Esophagus muscularis mucosa (tissue), 4 donors: ENCODE measurements at places on chromosomes 12 and 14. TPM values are rescaled to one million over a fixed set of nuclear protein-coding genes. Genes with fewer than 3 reads are reported as not detected.

The ENDOU gene
- not detected for total RNA-seq

The ERP29 gene
- 33.5 TPM for total RNA-seq

The ZDHHC22 gene
- total RNA-seq, result not detected

The NANOG gene
- total RNA-seq, result not detected

- no peaks in the 10 kb centered on the region for H3K36me3 ChIP-seq
- DNase-seq, result no peak
- no peaks in the 10 kb centered on the region for H3K4me1 ChIP-seq
- H3K27me3 ChIP-seq, result no peaks in the 10 kb centered on the region
Measured at GRCh38 chr12:92601176-92601575, 101.6 kb upstream of the PLEKHG7 start.

GRCh38 chr12:55666508-55666907 lies 29.8 kb downstream of the OR10P1 start:
- H3K36me3 ChIP-seq, result no peaks in the 10 kb centered on the region
- no peak overlapping the region for H3K27ac ChIP-seq
- no peak overlapping the region for H3K4me3 ChIP-seq
- no peaks in the 10 kb centered on the region for H3K4me1 ChIP-seq

- no peaks in the 10 kb centered on the region for H3K27me3 ChIP-seq
- no peak for DNase-seq
- H3K27ac ChIP-seq, result peak overlapping the region; percentile 75
- no peak overlapping the region for H3K4me3 ChIP-seq
- peaks cover 83% of the 10 kb centered on the region for H3K36me3 ChIP-seq
Measured at GRCh38 chr14:75441728-75442127, 13.9 kb downstream of the JDP2 start.

- peaks cover 85% of the 10 kb centered on the region for H3K4me1 ChIP-seq
- peak overlapping the region; percentile 82 for H3K27ac ChIP-seq
- H3K4me3 ChIP-seq, result no peak overlapping the region
- no peaks in the 10 kb centered on the region for H3K36me3 ChIP-seq
- DNase-seq, result no peak
Measured at GRCh38 chr14:99534863-99535262, 53.7 kb downstream of the CCNK start.

GRCh38 chr14:77025744-77026165 lies 2.8 kb downstream of the IRF2BPL start:
- H3K27ac ChIP-seq, result peak overlapping the region; percentile 99
- peak overlapping the region; percentile 88 for H3K4me3 ChIP-seq
- H3K27me3 ChIP-seq, result no peaks in the 10 kb centered on the region
- DNase-seq, result no peak
- peaks cover 12% of the 10 kb centered on the region for H3K36me3 ChIP-seq

- DNase-seq, result no peak
- no peaks in the 10 kb centered on the region for H3K27me3 ChIP-seq
- H3K4me3 ChIP-seq, result no peak overlapping the region
- no peaks in the 10 kb centered on the region for H3K36me3 ChIP-seq
- H3K4me1 ChIP-seq, result peaks cover 22% of the 10 kb centered on the region
Measured at GRCh38 chr14:96164861-96165490, 39.7 kb upstream of the BDKRB2 start.

GRCh38 chr14:68111853-68112270 lies 292.3 kb downstream of the RAD51B start:
- H3K4me3 ChIP-seq, result no peak overlapping the region
- H3K27me3 ChIP-seq, result no peaks in the 10 kb centered on the region
- H3K4me1 ChIP-seq, result peaks cover 32% of the 10 kb centered on the region
- no peak for DNase-seq

DNA sequence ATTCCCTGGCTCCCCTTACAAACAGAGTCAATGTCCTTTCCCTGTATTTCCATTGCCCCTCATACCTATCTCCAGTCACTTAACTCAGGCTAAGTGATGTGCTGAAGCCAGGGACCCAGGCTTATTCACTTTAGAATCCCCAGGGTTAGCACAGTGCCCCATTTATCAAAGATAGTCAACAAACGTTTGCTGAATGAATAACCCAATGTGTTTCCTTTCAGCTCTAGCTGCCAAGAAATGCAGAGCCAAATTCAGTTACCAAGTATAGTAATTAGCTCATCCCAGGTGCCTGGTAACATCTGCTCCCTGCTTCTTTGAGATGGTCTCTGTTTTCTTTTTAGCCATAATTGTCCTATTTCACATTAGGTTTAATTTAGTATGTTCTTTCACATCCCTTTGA lies 189.5 kb downstream of the PHLDA1 start:
- no peak for DNase-seq
- H3K27ac ChIP-seq, result no peak overlapping the region
- no peak overlapping the region for H3K4me3 ChIP-seq
- H3K36me3 ChIP-seq, result no peaks in the 10 kb centered on the region
- H3K4me1 ChIP-seq, result peaks cover 4% of the 10 kb centered on the region

DNA sequence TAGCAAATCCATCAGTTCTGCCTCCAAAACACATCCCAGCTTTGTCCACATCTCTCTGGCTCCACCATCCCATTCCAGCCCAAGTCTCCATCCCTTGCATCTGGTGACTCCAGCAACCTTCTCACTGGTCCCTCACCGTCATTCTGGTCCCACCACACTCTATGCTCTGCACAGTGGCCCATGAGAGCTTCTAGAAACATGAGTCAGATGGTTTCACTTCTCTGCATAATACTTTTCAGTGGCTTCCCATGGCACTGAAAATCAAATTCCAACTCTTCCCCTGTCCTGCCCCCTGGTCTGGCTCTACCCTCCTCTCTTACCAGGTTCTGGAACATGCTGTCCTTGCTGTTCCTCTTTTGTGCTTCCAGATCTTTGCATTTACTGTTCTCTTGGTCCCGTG lies 17.2 kb upstream of the C12orf76 start:
- H3K4me1 ChIP-seq, result no peaks in the 10 kb centered on the region
- no peak overlapping the region for H3K4me3 ChIP-seq
- H3K27me3 ChIP-seq, result peaks cover 3% of the 10 kb centered on the region
- H3K27ac ChIP-seq, result no peak overlapping the region
- DNase-seq, result no peak
- no peaks in the 10 kb centered on the region for H3K36me3 ChIP-seq

DNA sequence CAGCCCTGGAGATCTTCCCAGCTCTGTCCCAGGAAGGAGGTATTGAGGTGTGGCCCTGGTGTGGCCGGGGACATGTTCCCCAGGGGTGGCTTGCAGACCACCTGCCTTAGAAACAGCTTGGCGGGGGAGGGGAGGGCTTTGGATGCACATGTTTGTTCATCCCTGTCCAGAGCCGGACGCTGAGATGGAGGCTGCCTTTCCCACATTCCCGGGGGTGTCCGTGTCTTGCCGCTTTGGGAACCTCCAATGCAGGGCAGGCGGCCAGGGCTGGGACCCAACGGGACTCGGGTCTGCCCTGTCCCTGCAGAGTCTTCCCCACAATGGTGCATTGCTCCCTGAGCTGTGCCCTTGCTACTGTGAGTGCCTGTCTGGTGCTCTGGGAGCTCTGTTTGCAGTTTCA lies 319.5 kb upstream of the SFSWAP start:
- no peak for DNase-seq
- H3K27me3 ChIP-seq, result peaks cover 46% of the 10 kb centered on the region
- H3K36me3 ChIP-seq, result no peaks in the 10 kb centered on the region
- H3K4me1 ChIP-seq, result no peaks in the 10 kb centered on the region
- H3K4me3 ChIP-seq, result no peak overlapping the region
- H3K27ac ChIP-seq, result no peak overlapping the region

DNA sequence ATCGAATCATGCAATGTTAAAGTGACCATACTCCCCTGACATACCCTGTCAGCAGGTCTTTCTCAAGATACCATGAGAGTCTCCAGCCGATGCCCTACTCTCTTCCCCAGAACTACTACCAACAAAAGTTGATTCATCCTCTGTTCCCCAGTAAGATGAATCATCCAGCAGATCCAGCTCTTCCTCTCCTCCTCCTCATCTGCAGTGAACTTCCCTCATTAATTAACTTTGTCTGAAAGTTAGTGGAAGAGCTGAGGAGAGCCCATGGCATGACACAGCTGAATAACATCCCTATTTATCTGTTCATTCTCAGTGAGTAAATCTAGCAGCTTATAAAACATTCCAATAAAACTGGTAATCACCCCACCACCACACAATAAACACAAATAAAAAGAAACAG lies 213.4 kb downstream of the EGLN3 start:
- H3K4me1 ChIP-seq, result no peaks in the 10 kb centered on the region
- H3K36me3 ChIP-seq, result no peaks in the 10 kb centered on the region
- H3K27ac ChIP-seq, result no peak overlapping the region

- no peak overlapping the region for H3K27ac ChIP-seq
- H3K4me3 ChIP-seq, result no peak overlapping the region
- H3K27me3 ChIP-seq, result no peaks in the 10 kb centered on the region
- H3K4me1 ChIP-seq, result no peaks in the 10 kb centered on the region
- H3K36me3 ChIP-seq, result no peaks in the 10 kb centered on the region
Measured at GRCh38 chr12:129937426-129937825, 33.6 kb upstream of the TMEM132D start.

DNA sequence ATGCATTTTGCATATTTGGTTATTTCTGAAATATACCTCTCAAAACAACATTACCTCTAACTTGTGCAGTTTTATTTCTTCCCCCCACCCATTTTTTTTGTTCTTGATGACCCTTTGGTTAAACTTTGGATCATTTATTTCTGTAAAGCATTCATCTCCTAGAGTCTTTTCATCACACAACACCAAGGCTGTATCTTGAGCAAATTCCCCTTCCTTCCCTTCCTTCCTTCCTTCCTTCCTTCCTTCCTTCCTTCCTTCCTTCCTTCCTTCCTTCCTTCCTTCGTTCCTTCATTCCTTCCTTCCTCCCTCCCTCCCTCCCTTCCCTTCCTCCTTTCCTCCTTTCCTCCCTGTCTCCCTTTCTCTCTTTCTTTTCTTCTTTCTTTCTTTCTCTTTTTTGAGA lies 43.8 kb upstream of the PPP1R12A start:
- H3K27me3 ChIP-seq, result no peaks in the 10 kb centered on the region
- no peak overlapping the region for H3K4me3 ChIP-seq
- no peak for DNase-seq
- peaks cover 25% of the 10 kb centered on the region for H3K4me1 ChIP-seq

GRCh38 chr12:112347581-112347982 lies 34.6 kb downstream of the HECTD4 start:
- H3K4me1 ChIP-seq, result peaks cover 59% of the 10 kb centered on the region
- H3K4me3 ChIP-seq, result no peak overlapping the region
- no peak overlapping the region for H3K27ac ChIP-seq
- H3K36me3 ChIP-seq, result no peaks in the 10 kb centered on the region
- DNase-seq, result no peak
- no peaks in the 10 kb centered on the region for H3K27me3 ChIP-seq

DNA sequence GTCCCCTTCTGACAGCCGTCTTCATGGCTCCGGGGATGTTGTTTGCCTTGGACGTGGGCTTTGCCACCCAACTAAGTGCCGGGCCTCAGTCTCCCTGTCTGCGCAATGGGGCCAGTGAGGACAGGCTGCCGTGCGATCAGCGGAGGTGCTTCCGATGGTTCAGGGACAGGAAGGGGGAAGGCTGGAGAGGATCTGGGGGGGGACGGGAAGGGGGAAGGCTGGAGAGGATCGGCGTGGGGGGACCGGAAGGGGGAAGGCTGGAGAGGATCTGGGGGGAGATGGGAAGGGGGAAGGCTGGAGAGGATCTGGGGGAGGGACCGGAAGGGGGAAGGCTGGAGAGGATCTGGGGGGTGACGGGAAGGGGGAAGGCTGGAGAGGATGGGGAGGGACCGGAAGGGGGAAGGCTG lies 3.4 kb downstream of the MMP17 start:
- H3K27ac ChIP-seq, result peak overlapping the region; percentile 69
- H3K27me3 ChIP-seq, result peaks cover 91% of the 10 kb centered on the region
- H3K4me1 ChIP-seq, result peaks cover 27% of the 10 kb centered on the region
- peak overlapping the region; percentile 58 for H3K4me3 ChIP-seq

DNA sequence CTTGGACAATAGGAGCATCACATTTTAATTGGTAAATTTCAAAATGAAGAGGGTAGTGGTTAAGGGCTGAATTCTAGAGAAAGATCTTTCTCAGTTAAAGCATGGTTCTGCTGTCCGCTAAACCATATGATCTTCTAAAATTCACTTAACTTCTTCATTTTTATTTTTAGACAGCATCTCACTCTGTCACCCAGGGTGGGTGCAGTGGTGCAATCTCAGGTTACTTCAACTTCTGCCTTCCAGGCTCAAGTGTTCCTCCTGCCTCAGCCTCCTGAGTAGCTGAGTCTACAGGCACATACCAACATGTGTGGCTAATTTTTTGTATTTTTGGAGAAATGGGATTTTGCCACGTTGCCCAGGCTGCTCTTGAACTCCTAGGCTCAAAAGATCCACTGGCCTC lies 226.7 kb upstream of the ABCD2 start:
- no peaks in the 10 kb centered on the region for H3K36me3 ChIP-seq
- DNase-seq, result no peak
- no peaks in the 10 kb centered on the region for H3K4me1 ChIP-seq
- no peak overlapping the region for H3K4me3 ChIP-seq
- H3K27me3 ChIP-seq, result no peaks in the 10 kb centered on the region

GRCh38 chr12:125194163-125194773 lies 129.0 kb downstream of the AACS start:
- H3K4me3 ChIP-seq, result no peak overlapping the region
- H3K27ac ChIP-seq, result no peak overlapping the region
- no peaks in the 10 kb centered on the region for H3K36me3 ChIP-seq
- peaks cover 7% of the 10 kb centered on the region for H3K4me1 ChIP-seq
- DNase-seq, result no peak

- no peak overlapping the region for H3K27ac ChIP-seq
- no peaks in the 10 kb centered on the region for H3K27me3 ChIP-seq
- H3K36me3 ChIP-seq, result no peaks in the 10 kb centered on the region
- DNase-seq, result no peak
- no peak overlapping the region for H3K4me3 ChIP-seq
Measured at GRCh38 chr12:16246264-16246663, 31.2 kb downstream of the SLC15A5 start.

- H3K27me3 ChIP-seq, result no peaks in the 10 kb centered on the region
- no peak overlapping the region for H3K4me3 ChIP-seq
- no peaks in the 10 kb centered on the region for H3K36me3 ChIP-seq
- DNase-seq, result no peak
- no peak overlapping the region for H3K27ac ChIP-seq
Measured at GRCh38 chr12:57435293-57435692, 709 bp downstream of the INHBC start.

- DNase-seq, result no peak
- no peaks in the 10 kb centered on the region for H3K36me3 ChIP-seq
- no peak overlapping the region for H3K27ac ChIP-seq
- H3K27me3 ChIP-seq, result no peaks in the 10 kb centered on the region
Measured at GRCh38 chr12:107131832-107132616, 38.7 kb upstream of the CRY1 start.

DNA sequence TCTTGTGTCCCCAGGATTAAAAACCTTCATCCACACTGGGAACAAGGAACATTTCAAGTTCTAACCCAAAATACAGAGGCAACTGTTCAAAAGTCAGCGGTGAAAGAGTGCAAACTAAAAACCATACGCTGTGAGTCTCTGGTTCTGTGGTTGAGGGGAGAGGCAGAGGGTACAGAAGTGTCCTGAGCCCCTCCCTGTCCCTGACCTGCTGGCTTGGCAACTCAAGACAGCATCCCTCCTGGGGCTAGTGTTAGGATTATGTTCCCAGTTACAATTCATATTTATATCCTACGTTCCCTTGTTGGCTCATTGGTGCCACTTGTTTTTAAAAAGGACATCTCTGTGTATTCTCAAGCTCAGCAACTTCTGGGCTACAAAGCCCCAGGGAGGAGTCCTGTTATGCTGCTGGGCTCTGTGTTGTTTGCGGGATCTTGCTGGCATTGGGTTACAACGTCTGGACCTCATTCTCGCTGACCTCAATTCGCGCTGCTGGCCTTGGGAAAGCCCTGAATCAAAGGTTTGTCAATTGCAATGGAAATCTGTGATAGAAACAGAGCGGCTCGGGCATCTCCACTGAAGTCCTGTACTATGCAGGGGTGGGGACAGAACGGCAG lies 420.8 kb downstream of the FUT8 start:
- no peaks in the 10 kb centered on the region for H3K4me1 ChIP-seq
- no peak overlapping the region for H3K27ac ChIP-seq
- no peaks in the 10 kb centered on the region for H3K36me3 ChIP-seq
- no peaks in the 10 kb centered on the region for H3K27me3 ChIP-seq
- no peak for DNase-seq
